ENCODE measurements at places on chromosomes 3 and 15.

- no peak for DNase-seq
These were observed 103.5 kb downstream of the MITF start for GRCh38 chr3:69842789-69843188.

- no peak for DNase-seq
These were observed 42.0 kb downstream of the LRRFIP2 start for GRCh38 chr3:37132334-37132733.

GRCh38 chr3:7620401-7620800 is 759.5 kb downstream of the GRM7 start:
- no peak for DNase-seq

GRCh38 chr3:141261472-141262307 is 30.1 kb downstream of the PXYLP1 start:
- no peak for DNase-seq

- DNase-seq: no peak
These were observed 14.1 kb downstream of the FXR1 start for GRCh38 chr3:180926526-180926925.

- DNase-seq: no peak
These were observed 524 bp downstream of the ZMYND10 start for GRCh38 chr3:50345008-50345407.

DNA sequence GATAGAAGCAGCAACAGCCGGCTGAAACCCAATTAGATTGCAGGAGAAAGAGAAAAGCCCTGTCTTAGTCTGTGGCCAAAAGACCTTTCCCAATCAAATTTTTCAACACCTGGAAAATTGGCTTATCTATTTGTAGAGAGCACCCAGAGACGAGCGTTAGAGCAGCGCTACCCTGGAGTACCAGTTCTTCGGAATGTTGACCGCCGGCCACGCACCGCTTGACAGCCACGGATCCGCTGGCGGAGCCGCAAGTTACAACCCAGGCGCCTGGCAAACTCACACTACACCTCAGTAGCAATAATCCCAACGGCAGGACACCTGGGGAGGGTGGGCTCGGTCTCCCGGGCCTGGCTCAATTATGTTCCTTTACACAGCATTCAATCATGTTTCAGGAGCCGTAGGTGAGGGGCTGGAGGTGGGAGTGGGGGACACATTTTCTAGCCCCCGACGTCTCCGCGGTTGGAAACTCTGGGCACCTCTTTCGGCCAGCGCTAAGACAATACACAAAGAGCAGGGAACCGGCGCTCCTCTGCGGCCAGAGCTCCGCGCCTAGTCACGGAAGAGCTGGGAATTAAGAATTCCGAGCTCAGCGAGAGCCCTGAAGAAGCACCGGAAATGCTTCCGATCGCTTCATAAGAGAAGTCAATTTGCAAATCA is 1.2 kb downstream of the MB21D2 start:
- peak; percentile 44 for DNase-seq

DNA sequence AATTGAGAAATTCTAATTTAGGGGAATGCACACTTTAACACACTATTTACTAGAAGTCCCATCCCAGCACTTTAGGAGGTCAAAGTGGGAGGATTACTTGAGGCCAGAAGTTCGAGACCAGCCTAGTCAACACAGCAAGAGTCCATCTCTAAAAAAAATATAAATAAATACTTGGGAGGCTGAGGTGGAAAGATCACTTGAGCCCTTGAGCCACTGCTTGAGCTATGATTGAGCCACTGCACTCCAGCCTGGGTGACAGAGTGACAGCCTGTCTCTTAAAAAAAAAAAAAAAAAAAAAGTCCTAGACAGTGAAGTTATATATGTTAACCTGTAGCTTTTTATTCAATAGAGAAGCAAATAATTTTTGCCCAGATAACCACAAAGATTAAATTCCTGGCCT is 69.2 kb downstream of the DLG1 start:
- DNase-seq: no peak

DNA sequence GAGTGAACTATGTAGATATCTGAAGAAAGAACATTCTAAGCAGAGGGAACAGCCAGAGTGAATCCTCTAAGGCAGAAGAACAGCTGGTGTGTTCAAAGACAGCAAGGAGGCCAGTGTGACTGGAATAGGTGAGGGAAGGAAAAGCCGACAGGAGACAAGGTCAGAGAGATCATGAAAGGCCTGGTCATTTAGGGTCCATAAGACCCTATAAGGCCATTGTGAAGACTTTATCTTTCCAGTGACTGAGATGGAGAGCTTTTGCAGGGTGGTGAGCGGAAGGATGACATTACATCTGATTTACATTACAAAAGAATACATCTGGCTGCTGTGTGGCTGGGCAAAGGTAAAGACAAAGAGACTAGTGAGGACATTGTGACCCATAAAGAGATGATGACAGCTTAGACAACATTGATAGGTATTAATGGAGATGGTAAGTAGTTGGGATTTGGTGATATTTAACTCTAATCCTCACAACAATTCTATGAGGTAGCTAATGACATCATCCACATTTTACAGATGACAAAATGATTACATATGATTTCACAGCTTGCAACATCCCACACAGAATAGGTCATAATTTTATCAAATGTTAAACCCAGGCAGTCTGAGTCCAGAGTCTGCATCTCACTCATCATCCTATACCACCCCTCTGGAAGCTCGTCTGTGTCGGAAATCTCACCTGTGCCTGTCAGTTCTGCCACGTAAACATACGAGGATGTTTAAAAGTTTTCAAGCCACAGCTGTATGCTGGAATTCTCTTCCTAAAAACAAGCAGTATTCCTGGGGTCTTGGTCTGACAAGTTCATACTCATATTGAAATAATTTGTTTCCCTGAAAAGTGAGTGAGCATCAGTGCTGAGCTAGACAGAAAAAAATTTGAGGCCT is 70.2 kb upstream of the PIK3R4 start:
- DNase-seq: no peak

- DNase-seq: no peak
These were observed 415.9 kb upstream of the MDFIC2 start for GRCh38 chr3:70728311-70728710.

Measured in endothelial cell (in vitro differentiated cells).